ENCODE measurements at places on chromosomes 3 and 15.

GRCh38 chr3:56468184-56469106, at the start of gene ERC2:
Gene ERC2, minus strand, starts transcription at chr3:56468467.
- DNase-seq = peak; percentile 97

GRCh38 chr3:56288258-56288657, 180.0 kb downstream of the ERC2 start:
- DNase-seq = no peak

DNA sequence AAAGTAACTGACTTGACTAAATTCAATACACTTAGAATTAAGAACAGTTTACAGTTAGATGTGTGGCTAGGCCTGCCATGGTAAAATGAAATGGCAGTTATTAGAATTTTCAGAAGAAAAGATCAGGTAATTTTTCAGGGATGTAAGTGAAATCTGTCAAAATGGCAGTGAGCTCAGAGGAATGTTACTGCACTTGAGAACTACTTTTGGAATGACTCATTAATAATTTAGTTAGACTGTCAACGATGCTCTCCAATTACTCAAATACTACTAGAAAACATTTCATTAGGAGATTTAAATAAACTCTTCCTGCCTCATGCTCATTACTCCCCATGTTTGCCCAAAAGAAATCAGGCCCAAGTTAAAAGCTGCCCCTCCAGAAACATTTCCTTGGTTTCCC, 84.4 kb downstream of the RFTN1 start:
- DNase-seq = no peak

- DNase-seq = no peak
Observed at GRCh38 chr15:88637841-88638625, 783 bp upstream of the ISG20 start.

DNA sequence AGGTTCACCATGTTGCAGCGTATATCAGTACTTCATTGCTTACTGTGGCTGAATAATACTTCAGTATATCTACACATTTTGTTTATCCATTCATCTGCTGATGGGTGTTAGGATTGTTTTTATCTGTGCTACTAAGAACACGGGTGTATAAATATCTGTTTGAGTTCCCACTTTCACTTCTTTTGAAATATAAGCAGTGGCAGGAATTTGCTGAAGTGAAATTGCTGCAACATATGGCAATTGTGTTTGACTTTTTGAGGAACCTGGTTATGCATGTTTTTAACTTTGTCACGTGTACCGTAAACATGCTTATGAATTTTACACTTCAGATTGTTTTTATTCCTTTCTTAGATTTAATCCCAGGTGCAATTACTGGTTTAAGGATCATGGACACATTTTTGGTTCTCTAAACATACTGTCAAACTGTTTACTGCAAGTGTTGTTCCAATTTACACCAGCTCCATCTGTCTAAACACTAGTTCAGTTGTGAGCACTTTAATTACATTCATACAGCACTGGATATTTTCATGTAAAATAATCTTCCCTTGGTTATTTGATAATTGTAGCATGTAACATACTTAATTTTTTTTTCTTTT, 23.1 kb downstream of the TRAK1 start:
- DNase-seq = no peak

DNA sequence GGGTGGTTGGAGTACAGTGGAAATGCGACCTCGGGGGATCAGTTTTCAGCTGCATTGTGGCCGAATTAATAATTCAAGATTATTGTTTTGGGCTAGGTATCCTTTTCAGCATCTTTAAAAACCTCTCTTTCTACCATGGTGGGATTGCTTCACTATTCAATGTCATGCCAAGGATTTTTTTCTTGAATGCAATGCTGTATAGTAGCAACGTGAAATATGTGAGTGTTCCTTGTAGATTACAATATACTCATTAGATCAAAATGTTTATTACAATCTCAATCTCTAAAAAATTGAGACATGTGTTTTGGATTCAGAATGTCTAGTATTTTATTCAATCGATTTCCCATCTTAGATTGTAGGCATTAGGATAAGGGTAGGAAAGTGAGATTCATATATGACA, 586.5 kb upstream of the TBL1XR1 start:
- no peak for DNase-seq

DNA sequence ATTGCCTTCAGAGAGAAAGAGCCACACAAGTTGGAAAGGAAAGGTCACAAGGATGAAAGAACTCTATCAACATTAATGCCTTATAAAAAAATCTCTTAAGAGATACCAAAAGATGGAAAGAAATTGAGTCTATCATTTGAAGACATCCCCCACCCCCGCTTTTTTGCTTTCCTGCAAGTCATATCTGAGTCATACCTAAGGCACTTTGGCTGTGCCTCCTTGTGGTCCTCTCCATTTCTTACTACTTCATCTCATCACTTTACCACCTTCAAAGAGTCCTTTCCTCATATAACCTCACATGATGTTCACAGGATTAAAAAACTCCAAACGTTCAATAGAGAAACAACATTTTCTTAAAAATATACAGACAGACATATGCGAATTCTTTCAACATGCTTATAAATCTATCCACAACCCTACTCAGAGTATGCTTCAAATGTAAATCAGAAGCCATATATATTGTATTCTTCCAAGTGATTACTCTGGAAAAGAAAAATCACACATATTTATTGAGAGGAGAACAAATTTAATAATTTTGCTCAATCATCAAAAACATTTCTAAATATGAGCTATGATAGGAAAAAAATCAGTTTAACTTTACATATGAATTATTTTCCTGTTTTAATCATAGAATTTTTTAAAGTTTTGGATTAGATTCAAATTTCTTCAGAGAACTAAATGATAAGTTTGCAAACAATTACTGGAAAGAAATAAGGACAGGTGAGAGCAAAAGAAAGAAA, 1003.9 kb upstream of the CFAP20DC start:
- DNase-seq = no peak

DNA sequence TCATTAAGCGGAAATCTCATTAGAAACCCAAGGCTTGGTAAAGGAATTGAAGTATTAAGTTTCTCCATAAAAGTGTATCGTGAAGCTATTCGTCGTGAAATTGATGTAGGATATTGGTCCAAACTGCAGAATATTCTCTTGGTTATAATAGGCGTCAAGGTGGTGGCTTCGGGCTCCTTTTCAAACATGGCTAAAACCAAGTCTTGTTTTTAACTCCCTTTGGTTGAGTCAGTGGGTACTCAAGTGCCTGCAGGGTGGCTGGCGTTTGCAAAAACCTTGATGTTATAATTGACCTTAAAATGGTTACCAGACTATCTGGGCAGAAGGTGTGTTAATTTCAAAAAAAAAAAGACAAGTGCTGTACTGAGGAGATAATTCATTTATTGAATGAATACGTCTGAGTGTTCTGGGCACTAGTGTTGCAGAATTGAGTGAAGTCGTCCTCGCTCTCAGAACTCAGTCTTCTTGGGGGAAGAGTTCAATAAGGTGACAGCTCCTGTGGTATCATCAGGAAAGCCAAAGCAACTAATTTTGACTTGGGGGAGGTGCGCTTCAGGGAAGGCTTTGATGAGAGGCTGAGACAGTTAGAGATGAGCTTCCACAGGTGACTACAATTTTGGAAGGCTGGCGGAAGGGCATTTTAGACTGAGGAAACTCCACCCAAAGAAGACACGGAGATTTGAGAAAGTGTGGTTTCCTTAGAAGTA, 1.5 kb downstream of the UBE2Q2 start:
- no peak for DNase-seq

DNA sequence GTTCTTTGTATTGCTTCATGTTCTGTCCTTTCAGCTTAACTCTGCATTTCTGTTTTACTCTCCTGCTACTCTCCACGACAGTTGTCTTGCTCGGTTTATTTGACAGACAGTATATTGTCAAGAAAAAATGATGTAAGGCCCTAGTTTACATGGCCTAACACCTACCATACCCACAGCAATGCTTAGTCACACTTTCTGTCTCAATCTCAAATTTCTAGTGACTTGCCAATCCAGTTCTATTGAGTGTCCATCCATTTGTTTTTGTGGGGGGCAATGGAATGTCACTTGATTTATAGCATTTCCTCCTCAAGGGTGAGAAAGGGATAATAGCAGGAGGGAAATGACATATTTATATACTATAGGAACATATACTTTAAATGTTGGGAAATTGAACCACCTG, 676.2 kb downstream of the NAALADL2 start:
- DNase-seq = no peak

DNA sequence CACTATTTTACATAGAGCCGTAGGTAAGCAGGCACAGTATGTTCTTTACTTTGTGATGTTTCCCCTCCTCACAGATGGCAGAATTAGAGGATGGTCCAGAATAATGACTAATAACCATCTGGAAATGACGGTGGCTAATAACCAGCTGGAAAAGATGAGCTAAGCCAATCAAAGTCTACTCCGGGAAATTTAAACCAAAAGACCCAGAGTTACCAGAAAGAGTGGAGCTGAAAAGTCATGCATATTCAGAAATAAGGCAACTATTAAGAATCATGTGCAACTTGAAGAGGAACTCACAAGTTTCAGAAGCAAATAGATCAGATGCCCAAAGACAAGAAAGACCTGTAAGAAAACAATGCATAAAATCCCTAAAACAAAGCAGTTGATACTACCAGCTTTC, 33.6 kb downstream of the DMXL2 start:
- no peak for DNase-seq

DNA sequence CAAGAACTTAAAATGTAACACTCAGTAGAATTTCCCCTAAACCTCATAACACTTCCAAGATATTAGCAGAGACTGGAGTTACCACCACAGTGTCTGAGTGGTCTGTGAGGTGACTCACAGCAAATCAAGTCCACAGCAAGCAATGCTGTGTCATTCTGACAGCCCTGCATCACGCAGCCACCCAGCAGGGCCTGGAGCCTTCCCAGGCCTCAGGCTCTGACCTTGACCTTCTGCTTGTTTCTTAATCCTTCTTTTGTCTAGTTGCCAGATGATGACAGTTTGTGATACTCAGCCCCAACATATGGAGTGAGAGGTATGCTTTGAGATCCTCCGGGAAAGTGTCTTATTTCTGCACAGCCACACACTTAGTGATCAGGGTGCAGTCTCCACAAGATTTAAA, 82.5 kb downstream of the TOP2B start:
- DNase-seq = peak; percentile 67

DNA sequence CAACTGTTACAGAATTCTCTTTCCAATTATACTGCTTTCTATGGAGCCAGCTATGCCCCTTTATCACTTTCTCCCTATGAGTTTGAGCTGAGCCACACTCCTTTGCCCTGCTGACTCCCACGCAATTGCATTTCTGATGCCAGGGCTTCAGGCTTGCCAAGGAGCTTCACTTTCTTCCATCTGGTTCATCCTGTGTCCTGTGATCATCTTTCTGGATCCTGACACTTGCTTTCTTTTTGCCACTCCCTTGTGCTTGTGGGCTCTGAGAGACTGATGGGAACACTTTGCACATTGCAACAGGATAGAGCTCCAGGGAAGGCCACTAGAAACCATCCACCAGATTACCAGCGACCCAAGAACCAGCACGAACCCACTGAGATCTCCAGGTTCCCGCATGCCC, 77.0 kb upstream of the SEC13 start:
- no peak for DNase-seq

DNA sequence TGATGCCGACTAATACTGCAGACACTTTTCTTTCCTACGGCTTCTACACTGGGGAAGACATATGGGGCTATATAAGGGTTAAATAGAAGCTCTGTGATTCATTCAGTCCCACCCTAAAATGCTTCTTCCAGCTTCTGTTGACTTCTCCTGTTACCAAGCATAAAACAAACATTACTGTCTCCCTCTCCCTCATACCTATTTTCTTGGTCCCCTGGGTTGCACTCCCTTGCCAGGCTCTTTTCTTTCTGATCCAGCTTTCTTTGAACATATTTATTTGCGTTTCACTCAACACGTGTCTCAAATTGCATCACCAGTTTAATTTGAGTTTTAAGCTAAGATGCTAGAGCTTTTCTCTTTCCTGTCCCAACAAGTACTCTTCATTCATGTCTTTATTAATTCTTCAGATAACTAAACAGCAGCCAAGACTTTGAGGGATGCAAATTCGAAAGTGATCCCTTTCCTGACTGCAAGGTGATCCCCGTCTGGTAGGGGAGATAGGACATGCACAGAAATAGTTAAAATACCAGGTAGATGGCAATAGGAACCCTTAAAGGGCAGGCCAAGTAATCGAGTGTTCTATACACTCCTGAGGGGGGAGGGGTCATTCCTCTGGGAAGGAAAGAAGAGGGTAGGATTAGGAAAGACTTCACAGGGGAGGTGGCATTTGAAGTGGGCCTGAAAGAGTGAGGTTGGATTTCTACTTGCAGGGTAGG, 198.6 kb upstream of the BCL6 start:
- DNase-seq = no peak

GRCh38 chr15:47410247-47410646, 307.1 kb upstream of the SEMA6D start:
- DNase-seq = no peak

Data from endodermal cell (in vitro differentiated cells).